ENCODE measurements at places on chromosomes 4 and X.

- no peak for DNase-seq
Measured at GRCh38 chr4:81896936-81897335, 425.2 kb upstream of the RASGEF1B start.

- DNase-seq = no peak
Measured at GRCh38 chrX:40262157-40263013, 164.6 kb upstream of the BCOR start.

GRCh38 chr4:2489081-2489805 is 20.3 kb downstream of the RNF4 start:
- no peak for DNase-seq

DNA sequence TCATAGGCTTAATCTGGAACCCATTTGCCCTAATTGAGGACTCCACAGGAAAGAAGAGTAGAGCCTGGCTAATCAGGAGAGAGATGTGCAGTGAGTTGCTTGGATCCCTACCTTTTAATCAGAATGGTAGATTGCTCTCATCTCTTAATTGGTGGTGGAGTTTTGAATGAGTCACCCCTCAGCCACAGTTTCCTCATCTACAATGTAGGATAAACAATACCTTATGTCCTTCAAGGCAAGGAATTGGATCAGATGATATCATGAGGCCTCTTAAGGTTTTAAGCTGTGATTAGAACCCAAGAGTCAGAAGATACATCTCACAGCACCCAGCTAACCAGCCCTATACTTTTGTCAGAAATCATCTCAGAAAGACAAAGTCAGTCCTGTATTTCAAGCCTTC is 39.1 kb downstream of the PDGFRA start:
- DNase-seq = no peak

DNA sequence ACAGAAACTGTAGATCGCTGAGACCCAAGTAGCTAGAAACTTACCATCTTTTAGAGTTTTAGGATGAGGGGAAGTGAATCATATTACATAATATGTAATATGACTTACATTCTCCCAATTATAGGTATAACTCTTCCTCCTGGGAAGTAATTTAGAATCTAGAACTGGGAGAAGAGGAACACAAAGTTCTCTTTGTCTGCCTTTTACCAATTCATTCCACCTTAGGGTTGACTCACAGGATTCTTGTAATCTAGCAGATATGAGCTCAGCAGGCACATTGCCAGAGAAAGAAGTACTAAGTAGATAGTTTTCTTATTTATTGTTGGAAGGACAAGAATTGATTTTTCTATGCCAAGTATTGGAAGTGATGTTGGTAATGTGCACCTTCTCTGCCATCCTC is 58.0 kb upstream of the CCSER1 start:
- no peak for DNase-seq

- peak; percentile 7 for DNase-seq
Measured at GRCh38 chrX:46180258-46180687, 364.9 kb downstream of the ZNF674 start.

DNA sequence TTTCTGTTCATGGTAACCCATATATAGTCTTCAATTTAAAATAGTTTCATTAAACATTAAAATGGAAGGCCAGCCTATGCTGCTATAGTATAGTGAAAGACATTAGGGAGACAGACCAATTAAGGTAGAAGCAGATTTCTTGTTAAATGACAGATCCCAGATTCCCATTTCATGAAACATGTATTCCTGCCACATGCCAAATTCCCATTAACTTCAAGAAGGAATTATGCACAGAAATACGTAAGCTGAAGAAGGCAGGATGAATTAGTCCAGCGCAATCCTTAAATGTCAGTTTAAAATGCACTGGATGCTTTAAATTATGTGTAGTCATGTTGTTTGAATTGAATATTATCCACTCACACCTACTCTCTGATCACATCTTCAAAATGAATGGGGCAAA is 424.9 kb downstream of the SH2D1A start:
- DNase-seq = no peak

DNA sequence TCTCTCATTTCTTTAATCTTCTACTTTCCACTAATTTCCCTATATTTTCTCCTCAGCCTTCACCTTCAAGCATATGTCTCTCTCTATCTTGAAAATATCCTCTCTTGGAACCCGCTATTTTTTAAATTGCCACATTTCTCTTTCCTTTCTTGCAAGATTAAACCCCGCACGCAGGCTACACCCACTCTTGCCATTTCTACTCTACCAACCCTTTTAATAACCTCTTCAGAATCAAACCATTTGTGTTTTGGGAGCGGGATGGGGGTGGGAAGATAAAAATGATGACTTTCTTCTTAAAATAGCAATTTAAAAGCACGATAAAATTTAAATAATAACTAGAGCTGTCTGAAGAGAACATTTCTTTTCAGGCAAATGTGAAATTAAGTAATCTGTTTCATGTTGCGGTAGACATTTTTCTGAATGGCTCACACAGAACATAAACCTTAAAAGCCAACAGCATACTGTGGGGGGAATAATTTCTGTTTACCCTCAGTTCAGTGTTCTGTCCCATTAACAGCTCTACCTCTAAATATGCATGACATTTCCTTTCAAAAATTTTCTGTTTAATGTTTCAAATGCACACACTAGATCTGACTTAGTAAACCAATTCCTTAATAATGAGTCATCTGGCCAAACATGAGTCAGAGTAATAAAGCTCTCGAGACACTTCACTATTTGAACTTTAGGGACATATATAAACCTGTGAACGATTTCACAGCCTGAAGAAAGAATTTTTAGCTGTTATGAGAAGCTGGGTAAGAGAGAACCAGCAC is 20.5 kb downstream of the ARSJ start:
- DNase-seq = no peak

GRCh38 chrX:39796856-39797255 is 300.9 kb downstream of the BCOR start:
- DNase-seq = no peak

GRCh38 chr4:7939377-7940108 is at the start of gene AFAP1:
TSS of gene AFAP1 (minus strand) at chr4:7939861. CDS start at chr4:7872078, 67,783 bp downstream.
- DNase-seq = peak; percentile 91

DNA sequence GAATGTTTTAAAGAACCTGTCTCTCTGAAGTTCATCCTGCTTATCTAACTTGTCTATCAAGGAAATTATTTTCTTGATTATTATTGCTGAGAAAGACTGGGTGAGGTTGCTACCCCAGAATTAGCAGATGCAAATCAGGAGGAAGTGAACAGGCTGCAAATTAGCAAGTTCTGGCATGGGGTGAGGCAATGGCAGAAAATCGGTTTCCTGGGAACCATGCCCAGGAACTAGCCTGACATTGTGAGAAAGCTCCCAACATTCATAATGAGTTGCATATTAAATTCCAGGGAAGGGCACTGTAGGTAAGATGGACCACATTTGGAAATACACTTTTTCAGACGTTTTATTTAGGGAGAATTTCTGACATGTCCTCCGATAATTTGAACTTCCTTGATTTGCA is 11.6 kb downstream of the ARSF start:
- no peak for DNase-seq

DNA sequence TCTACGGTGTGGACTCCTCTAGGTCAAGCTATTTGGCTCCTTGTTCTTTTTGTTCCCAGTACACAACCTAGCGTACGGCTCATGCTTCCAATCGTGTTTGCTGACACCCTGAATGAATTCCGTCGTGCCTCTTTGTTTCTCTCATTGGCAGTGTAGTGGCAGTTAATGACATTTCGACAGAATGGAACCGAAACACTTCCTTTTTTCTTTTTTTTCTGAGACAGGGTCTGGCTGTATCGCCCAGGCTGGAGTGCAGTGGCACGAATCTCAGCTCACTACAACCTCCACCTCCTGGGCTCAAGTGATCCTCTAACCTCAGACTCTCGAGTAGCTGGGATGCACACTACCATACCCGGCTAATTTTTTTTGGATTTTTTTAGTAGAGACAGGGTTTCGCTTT is 113.3 kb upstream of the ATP6AP2 start:
- DNase-seq = no peak

DNA sequence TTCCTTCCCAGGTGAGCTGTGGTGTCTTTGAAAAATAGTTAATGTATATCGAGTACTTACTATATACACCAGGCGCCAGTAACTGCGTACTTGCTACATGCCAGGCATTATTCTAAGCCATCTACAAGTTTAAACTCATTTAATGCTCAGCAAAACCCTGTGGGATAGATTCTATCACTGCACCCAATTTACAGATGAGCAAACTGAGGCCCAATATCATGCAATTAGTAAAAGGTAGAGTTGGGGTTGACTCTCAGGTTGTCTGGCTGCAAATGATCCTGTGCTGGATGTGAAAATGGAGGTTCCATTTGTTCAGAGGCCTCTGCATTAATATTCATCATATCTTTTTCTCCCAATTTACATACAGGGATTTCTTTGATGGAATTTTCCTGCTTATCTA is 17.6 kb downstream of the NKX3-2 start:
- no peak for DNase-seq

DNA sequence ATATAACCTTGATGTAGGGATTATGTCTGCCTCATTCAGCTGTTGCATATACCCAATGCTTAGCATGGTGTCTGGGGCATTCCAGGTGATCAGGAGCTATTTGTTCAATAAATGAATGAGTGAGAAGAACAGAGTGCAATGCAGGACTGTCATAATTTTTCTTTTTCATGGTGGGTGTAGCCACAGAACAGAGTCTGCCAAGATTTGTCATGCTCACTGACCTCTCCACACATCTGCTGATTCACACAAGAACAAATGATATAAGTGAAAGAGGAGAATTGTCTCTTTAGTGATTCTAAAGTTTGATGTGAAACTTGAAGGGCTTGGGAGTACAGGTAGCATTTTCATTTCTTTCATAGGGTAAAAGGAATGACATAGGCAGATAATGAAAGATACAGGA is 64.4 kb upstream of the TEX13D start:
- no peak for DNase-seq

GRCh38 chr4:53734584-53735353 is 143.5 kb upstream of the LNX1 start:
- DNase-seq = no peak

GRCh38 chr4:10944321-10944720 is 259.8 kb upstream of the CLNK start:
- DNase-seq = no peak

DNA sequence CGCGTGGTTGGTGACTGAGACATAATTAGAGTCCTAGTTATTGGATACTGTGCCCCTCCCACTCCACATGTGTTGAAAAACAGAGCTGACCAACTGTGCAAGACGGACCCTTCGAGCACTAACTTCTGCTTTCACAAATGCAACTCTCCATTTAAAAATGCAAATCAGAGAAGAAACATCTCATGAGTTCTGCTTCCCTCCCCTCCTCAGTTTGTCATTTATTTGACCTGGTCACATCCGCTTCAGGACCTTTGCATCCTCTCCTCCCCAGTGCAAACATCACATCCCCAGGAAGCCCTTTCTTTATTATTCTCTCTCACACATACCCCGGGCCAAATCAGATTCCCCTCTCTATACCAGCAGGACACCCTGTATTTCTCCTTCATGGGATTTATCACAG is 38.1 kb upstream of the NOCT start:
- no peak for DNase-seq

GRCh38 chrX:120377715-120378114 is 15.8 kb downstream of the ATP1B4 start:
- no peak for DNase-seq

DNA sequence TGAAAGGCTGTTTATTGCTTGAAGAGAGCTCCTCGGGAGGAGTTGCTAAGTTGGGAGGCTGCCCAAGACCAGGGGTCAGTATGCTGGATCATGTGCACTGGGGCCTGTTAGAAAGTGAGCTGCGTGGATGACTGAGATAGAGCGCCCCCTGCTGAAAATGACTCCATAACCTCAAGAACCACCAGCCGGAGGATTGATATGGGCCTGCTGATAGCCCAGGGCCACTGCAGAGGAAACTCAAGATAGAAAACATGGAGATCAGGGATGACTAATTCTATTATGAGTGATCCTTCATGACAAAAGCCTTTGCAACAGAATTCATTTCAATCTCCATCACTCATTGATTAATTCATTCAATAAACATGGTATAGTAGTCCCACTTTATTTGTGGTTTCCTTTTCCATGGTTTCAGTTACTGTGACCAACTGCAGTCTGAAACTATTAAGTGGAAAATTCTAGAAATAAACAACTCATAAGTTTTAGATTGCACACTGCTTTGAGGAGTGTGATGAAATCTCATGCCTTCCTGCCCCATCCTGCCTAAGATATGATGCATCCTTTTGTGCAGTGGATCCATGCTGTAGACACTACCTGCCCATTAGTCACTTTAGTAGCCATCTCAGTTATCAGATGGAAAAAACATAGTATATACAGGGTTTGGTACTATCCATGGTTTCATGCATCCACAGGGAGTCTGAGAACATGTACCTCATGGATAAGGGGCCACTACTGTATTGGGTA is 126.7 kb upstream of the MBNL3 start:
- peak; percentile 64 for DNase-seq

DNA sequence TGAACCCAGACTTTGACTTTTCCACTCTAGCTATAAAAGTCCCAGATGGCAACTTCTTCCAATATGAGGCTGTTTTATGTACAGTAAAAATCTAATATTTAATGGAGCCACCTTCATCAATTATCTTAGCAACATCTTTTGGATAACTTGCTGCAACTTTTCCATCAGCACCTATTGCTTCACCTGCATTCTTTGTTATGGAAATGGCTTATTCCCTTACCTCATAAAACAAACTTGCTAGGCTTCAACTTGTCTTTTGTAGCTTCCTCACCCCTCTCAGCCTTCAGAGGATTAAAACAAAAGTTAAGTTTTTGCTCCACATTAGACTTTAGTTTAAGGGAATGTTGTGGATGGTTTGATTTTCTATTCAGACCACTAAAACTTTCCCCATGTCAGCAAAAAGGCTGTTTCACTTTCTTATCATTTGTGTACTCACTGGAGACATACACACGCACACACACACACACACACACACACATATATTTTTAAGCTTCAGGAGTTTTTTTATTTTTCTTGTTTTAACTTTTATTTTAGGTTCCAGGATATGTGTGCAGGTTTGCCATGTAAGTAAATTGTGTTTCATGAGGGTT is 1296.1 kb upstream of the PABPC4L start:
- no peak for DNase-seq

DNA sequence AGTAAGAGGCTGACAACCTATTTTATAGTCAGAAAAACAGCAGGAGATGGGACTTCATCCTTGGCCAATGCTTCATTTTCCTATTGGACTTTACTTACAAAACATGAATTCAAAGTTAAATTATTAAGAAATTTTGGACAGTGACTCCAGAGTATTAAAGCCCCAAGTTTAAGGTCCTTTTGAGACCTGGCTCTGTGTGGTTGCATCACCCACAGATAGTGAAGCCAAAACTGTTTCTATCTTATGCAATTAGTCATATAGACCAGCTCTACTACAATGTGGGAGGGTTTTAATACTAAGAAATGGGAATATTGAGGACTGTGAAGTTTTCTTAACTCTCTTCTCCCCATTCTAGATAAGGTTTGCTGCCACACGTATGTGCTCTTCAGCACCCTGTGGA is 196.7 kb upstream of the AR start:
- no peak for DNase-seq

GRCh38 chrX:39516427-39516841 is 581.3 kb downstream of the BCOR start:
- DNase-seq = no peak
